Renal cortical epithelial cell (primary cell): ENCODE measurements at places on chromosomes 5 and 9.

DNA sequence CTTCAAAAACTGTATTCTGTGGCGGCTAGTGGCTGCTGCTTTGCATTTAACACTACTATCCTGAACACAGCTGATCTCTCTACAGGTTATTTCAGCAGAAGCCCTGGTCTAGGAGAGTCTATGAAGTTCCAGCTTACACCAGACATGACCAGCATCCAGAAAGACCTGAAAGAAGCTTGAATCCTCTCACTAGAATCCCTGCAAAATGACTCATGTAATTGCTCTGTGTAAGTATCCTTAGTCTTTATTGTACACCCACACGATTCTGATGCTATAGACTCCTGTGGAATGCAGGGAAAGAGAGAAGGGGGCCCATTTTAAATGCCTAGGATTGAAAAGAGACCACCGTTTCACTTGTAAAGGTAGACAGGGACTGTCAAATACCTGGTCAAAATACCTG is 859 bp upstream of the GRIA1 start:
- no peak for DNase-seq

DNA sequence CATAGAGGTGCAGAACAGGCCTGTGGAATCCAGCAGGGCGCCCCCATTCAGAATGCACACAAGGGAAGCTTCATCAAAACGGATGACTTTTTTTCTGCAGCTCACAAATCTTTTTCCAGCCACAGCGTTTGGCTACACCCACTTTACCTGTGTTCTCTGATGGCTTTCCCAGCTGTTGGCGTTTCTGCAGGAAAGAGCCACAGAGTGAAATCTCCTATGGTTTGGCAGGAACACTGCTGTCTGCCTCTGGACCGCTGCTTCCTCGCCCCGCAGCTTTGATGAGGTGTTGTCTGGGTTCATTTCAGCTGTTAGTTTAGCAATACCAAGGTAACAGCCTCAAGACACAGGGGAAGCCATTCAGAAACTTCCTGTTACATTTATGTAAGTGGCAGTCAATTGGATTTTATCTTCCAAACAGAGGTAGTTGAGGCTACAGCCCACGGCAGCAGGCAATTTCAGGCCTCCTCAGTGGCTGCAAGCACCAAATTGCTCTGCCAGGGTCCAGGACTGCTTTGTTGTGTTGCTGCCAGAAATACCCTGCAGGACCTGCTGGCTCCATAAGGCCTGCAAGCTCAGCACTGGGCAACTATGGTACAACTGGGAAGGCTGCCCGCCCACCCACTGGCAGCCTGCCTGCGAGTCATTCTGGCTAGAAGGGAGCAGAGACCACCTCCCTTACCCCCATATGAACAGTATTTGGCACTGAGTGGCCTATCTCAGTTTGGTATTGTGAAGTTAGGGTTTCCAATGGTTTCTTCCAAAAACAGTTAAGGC is 96.7 kb downstream of the MVB12B start:
- peak; percentile 33 for DNase-seq

DNA sequence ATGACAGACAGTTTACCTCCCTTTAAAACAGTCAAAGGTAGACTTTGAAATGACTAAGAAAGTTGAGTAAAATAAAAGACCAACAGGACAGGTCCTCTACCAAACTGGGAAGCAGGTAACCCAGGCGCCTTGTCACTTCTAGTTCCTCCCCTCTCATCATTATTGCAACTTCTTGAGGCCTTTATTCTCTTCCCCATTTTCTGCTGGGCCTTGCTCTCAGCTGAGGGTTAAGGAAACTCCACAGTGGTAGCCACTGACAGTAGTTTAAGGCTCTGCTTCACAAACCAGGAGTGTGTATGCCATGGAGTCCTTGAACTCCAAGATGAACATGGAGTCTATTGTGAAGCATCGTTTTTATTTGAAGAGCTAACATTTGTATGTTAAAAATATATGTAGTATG is 36.9 kb upstream of the TCERG1 start:
- DNase-seq = no peak

GRCh38 chr5:173859408-173860159 is 28.6 kb upstream of the CPEB4 start:
- no peak for DNase-seq

- DNase-seq = no peak
These were observed 23.9 kb downstream of the SPARC start for GRCh38 chr5:151662805-151663204.

DNA sequence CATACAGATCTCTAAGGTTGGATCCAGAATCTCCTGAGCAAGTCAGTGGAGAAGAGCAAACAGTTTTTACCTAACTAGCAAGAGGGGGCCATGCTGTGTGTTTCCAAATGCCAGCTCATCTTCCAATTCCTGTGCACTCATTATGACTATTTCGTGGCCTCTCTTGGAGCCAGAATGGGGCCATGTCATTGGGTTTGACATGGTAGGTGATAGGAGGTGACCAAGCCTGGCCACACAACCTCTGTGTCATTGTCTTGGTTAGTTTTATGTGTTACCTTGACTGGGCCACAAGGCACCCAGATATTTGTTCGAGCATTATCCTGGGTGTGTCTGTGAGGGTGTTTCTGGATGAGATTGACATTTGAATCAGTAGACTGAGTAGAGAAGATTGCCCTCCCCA is 206.2 kb downstream of the HSPA4 start:
- DNase-seq = no peak

- no peak for DNase-seq
These were observed 46.7 kb upstream of the UBQLN1 start for GRCh38 chr9:83754383-83754977.

DNA sequence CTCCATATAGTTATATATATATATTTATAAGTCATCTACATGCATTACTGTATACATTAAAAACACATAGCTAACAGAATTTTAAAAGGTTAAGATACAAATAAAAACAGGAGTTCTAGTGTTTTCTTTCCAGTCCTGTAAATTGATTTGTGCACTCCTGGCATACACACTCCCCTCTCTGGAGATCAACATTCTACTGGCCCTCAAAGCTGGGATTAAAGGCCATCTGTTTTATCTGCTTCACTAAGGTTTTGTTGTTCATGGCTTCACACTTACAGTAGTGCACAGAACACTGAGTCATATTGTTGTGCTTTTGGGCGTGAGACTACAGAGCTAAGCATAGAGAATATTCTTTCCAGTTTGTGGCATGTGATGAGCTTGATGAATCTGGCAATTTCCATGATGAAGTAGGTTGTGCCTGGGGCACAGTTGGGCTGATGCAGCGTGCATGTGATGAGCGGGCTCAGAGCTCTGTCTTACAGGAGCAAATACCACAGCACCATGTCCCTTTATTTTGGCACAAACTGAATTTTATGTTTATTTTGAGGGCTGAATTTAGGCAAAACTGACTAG is 98.2 kb downstream of the TAF11L14 start:
- no peak for DNase-seq

- peak; percentile 98 for DNase-seq
These were observed 107.8 kb upstream of the ATP10B start for GRCh38 chr5:160959804-160960203.

DNA sequence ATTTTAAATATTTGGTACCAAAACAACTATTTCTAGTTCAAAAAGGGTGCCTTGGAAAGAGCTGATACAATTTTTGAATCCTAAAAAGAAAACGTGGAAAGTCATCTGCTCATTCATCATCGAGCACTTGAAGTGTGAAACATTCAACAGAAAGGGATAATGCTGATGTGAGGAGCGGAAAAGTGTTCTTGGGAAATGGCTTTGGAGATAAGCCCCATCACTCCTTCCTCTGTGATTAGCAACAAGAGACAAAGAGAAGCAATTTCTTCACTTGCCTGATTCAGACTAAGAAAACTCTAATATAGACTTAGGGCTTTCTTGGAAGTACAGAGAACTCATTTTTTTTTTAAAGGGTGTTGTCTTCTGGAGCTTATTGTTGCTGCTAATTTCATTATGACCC is 74.9 kb downstream of the C9orf152 start:
- DNase-seq = no peak

- no peak for DNase-seq
These were observed 19.0 kb downstream of the GPR107 start for GRCh38 chr9:130072515-130073235.

DNA sequence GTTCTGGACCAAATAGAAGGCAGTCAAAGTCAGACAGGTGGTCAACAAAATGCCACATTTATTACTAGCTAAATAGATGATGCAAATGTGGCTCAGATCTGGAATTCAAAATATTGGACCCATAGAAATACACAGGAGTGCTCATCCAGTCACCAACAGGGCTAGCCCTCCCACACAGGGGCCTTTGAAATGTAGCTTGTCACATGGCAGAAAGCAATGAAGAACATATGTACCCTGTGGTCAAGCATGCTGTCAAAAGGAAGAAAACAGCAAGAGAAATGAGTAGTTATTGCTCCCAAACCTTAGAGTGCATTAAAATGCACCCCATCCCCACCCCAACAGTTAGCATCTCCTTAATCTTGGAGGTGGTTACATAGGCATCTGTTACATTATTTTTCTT is 20.9 kb upstream of the CCDC112 start:
- DNase-seq = no peak

DNA sequence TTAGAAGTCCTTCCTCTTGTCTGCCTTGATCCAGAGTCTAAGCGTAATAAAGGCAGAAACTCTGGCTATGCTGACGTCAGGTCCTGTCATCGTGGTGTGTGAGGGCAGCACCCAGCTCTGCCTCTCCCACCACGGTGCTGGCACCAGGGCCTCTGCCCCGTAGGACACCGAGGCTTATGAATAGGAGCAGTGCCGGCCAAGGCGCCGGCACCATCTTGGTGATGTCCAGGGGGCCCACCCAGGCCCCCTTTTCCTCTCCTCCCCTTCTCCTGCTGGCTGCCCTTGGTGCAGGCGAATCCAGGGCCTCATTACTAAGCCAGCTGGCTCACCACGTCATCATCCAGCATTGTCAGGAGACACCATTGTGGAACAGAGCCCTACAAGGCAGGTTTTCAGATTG is 252.3 kb downstream of the FANCC start:
- DNase-seq = no peak

DNA sequence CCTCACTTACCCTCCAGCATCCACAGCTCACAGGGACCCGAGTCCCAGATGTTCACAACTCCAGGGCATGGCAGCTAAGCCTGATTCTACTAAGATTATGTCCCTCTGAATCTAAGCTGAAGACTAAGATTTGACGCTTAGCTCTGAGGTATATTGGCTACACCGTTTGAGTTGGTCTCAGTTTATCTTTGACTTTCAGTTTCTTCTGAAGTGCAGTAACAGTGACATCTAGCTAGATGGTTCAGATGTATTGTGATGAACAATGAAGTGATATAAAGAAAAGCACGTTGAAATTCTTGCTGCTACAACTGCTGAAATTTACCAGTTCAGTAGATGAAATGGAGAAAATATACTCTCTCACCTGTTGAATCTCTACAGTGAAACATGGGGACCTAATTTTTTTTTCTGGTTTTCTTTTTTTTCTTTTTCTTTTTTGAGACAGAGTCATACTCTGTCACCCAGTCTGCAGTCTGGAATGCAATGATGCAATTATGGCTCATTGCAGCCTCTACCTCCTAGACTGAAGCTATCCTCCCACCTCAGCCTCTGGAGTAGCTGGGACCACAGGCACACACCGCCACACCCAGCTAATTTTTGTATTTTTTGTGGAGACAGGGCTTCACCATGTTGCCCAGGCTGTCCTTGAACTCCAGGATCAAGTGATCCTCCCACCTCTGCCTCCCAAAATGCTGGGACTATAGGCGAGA is 15.7 kb downstream of the RFK start:
- DNase-seq = no peak

GRCh38 chr5:174688441-174689354 is 35.7 kb upstream of the MSX2 start:
- DNase-seq = no peak

DNA sequence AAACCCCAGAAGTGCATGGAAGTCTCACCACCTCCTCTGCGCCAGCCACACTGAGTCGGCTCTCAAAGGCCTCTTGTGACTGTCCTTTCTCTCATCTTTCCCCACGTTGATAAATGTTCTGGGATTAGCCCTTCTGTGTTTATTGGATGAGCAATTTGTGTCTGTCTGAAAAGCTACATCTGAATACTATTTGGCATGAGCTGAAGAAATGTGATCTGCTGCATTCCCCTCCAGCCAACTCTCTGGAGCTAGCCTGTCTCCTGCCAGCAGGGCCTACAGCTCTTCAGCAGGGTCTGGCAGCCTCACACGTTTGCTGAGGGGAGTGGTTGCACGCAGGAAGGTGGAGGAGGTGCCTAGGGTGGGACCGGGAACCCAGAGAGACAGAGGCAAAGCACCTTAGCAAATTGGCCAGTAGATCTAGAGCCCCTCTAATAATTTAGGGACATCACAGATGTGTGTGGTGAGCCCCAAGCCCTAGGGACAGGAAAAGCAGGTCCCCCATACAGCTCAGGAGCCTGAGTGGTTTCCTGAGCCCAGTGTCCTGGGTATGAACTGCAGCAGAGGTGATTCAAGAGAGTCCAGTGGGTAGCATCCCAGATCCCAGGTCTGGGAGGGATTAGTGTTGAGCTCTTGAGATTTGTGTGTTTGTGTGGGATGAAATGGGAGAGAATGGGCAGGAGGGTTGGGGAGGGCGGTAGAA is 20.5 kb upstream of the B4GALT1 start:
- no peak for DNase-seq

DNA sequence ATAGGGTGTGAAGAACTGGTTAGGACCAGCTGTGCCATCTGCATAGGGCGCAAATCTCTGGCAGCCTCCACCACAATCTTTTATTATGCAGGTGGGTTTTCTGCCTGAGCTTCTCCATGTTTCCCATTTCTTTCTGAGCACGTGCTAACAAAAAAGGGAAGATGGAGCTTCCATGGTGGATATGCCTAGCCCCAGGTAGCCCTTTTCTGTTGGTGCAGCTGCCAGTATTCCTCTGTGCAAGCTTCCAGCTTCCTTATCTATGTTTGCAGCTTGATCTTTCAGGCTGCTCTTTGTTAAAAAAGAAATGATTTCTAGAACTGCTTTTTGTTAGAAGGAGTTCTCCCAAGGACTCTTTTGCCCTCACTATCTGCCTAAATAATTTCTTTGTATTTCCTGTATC is 95.0 kb upstream of the EPB41L4A start:
- DNase-seq = no peak

DNA sequence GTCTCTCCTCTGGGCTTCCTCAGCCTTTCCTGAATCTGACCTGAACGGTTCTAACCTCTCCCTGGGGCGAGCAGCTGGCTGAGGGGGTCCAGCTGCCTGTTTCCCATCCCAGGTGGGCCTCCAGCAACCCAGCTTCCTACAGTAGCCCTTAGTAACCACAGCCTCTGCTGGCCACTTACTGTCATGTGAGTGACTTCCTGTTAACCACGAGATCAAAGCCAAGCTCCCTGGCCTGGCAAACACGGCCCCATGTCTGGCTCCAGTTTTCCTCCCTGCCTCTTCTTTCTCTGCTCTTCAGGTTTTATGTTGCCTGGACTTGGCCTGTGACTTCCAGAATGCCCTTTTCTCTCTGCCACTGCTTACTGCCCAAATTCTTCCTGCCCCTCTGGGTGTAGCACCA is 47.2 kb upstream of the DAB2IP start:
- DNase-seq = no peak

DNA sequence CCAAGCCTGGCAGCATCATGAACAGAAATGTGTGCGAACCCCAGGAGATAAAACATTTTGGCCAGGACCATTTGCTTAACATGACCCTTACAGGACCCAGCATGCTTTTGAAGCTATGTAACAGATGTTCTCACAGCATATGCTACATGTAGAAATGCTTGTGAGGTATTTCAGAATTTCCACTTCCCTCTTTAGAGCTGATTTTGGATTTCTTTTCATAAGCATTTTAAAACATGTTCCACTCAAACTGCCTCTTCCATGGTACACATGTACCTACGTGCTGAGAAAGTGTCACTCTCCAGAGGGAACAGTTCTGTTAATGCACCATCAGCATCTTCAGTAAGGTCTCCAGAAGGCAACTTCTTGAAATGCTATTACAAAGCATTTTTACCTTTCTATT is 15.7 kb upstream of the TSSK1B start:
- no peak for DNase-seq

GRCh38 chr5:170603578-170604565 is 100.1 kb downstream of the KCNIP1 start:
- peak; percentile 31 for DNase-seq
